G401 (cell line): ENCODE measurements at places on chromosomes 11 and 22. TPM values are rescaled to one million over a fixed set of nuclear protein-coding genes. Genes with fewer than 3 reads are reported as not detected.
A peak's percentile ranks its signal among the peaks of the same experiment; 100 is the strongest.

The ZP1 gene
- not detected in 2 replicates for total RNA-seq

The SUSD2 gene
- not detected in 2 replicates for total RNA-seq

The BEST1 gene
- 0.10 and 0.18 TPM in 2 replicates for total RNA-seq

The PHOX2A gene
- not detected in 2 replicates for total RNA-seq

The LGALS12 gene
- not detected in 2 replicates for total RNA-seq

The BIRC2 gene
- total RNA-seq: 97.0 and 105 TPM in 2 replicates

The TYR gene
- not detected in 2 replicates for total RNA-seq

The MPEG1 gene
- not detected in 2 replicates for total RNA-seq

The OOSP4A gene
- not detected in 2 replicates for total RNA-seq

The ARHGAP20 gene
- not detected in 2 replicates for total RNA-seq

GRCh38 chr11:31957674-31958073, 133.2 kb upstream of the RCN1 start:
- no peak for DNase-seq

GRCh38 chr22:30667107-30667493, 575 bp downstream of the DUSP18 start:
- peak; percentile 15 for DNase-seq

- DNase-seq: no peak
These were observed 6.2 kb upstream of the SLC5A4 start for GRCh38 chr22:32261306-32261705.

- no peak for DNase-seq
These were observed 26.6 kb downstream of the DKK3 start for GRCh38 chr11:11981840-11982239.

- no peak for DNase-seq
These were observed 8.3 kb downstream of the TP53AIP1 start for GRCh38 chr11:128934351-128934750.

GRCh38 chr22:26724414-26724813, 67.0 kb downstream of the MIAT start:
- no peak for DNase-seq

DNA sequence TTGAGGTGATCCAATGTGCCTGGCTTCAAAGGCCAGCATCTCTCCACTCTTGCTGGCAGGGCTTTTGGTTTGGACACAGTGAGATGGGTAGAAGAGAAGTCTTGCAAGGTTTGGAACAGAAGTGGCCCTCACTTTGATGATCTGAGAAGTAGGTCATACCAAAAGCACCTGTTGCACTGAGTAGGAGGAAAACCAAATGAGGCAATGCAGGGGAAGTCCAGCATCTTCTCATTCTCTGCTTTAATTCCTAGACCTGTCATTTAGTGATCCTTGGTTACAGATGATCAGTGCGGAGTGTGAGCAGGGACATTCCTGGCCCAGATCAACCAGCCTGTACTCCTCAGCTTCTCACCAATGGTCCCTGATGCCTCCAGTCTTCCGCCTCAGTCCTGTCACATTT, 990.5 kb downstream of the OPCML start:
- DNase-seq: no peak

DNA sequence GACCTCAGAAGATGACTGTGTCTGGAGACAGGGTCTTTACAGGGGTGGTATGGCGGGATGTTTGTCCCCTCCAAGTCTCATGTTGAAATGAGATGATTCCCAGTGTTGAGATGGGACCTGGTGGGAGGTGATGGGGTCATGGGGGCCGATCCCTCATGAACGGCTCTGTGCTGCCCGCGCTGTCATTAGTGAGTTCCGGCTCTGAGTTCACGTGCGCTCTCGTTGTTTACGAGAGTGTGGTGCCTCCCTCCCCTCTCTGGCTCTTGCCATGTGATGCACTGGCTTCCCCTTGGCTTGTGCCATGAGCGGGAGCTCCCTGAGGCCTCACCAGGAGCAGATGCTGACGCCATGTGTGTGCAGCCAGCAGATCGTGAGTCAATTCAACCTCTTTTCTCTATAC, 830.8 kb downstream of the TBC1D22A start:
- no peak for DNase-seq

DNA sequence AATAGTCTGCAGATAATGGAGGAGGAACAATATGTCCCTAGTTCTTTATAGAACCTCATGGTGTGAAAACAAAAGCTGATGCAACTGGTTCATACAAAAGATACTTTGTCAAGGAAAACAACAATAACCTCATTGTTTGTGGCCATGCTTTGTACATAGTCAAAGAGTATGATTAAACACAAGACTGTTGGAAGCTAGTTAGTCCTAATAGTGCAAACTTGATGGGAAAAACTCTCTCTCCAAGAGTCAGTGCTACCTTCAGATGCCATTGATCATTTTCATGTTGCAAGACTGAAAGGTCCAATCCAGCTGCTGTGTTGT, 20.1 kb upstream of the PLAAT2 start:
- DNase-seq: no peak

DNA sequence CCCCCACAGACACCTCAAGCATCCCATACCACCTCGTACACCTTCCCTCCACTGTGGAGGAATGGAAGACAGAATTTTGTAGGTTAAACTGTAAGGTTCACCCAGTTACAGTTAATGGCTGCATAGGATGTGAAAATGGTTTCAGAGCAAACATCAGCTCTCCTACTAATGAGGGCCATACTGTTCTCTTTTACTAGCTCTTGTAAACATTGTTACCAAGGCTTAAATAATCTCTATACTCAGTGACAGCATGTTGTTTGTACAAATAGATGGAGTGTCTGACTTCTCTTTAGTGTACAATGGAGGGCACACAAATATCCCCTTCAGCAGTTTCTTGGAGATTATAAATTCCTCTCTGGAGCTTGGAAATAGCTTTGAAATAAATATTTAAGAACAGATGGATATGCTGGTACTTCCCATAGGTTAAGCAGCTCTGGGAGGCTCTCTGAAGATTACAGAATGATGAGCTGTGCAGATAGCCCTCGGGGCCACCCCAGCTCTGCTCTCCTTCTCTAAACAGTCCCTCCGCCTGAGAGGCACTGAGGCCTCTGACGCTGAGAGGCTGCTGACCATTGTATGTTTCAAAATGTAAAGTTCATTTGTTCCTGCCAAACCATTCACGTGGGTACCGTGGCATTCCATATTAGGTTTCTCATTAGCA, 25.7 kb downstream of the TTC12 start:
- DNase-seq: no peak

DNA sequence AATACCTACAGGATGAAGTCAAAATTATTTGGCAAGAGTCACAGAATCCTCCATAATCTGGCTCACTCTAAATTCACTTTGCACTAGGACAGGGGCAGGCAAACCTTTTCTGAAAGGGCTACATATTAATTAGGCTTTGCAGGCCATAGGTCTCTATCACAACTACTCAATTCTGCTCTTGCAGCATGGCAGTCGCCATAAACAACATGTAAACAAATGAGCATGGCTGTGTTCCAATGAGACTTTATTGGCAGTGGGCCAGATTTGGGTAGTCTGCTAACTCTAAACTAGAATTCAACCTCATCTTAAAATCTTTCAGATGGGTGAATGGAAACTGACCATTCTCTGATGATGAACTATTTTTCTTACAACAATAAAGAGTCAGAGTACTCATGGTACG, 5.8 kb downstream of the THRSP start:
- DNase-seq: no peak

- no peak for DNase-seq
These were observed 122.9 kb upstream of the GRIA4 start for GRCh38 chr11:105486929-105487328.

DNA sequence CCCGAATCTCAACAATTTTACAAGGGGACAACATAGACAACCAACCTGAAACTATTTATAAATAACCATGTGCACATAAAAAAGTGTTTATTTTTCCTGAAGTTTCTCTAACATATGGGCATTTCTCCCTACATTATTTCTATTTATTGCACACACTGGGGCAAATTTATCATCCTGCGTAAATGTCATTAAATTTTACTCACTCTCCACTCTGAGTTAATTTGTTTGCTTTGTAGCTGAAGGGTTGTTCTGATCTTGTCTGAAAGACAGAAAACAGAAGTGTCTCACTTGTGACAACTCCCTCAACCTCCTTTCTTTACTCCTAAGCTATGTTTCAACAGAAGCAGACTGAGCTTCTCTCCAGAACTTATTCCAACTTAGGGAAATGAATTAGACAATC, 194.2 kb downstream of the HIPK3 start:
- DNase-seq: no peak

DNA sequence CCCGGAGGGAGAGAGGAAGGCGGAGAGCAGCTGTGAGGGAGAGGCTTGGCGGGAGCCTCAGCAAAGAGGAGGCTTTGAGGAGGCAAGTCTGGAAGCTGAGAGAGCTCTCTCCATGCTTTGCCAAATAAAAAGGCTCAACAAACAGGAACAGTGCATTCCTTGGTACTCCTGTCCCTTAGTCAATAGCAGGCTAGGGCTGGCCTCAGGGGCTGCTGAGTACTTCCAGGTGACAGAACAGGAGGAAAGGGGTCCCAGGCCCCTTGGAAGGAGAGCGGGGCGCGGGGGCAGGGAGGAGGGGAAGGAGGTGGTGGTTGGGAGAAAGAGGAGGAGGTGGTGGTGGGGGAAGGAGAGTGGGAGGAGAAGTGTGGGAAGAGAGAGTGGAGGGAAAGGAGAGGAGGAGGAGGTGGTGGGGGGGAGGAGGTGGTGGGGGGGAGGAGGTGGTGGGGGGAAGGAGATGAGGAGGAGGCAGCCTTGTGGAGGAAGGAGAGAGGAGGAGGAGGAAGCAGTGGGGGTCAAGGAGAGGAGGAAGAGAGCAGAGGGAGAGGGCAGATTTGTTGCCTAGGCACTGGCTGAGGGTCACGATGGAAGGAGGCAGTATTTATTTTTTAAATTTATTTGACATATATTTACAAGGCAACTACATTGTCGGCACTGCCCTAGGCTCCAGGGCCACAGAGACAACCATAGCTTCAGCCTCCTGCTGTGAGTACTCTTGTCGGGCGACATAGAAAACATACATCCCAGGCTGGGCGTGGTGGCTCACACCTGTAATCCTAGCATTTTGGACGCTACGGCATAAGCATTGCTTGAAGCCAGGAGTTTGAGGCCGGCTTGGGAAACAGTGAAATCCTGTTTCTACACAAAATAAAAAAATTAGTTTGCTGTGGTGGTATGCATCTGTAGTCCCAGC, 74.2 kb upstream of the ZBED5 start:
- no peak for DNase-seq

GRCh38 chr11:43197379-43197778, 114.4 kb upstream of the API5 start:
- no peak for DNase-seq
